ENCODE measurements at places on chromosomes 2 and 18.
A peak's percentile ranks its signal among the peaks of the same experiment; 100 is the strongest.

- DNase-seq, result peak; percentile 99
These were observed 108.1 kb downstream of the ARHGEF33 start for GRCh38 chr2:38997781-38998180.

DNA sequence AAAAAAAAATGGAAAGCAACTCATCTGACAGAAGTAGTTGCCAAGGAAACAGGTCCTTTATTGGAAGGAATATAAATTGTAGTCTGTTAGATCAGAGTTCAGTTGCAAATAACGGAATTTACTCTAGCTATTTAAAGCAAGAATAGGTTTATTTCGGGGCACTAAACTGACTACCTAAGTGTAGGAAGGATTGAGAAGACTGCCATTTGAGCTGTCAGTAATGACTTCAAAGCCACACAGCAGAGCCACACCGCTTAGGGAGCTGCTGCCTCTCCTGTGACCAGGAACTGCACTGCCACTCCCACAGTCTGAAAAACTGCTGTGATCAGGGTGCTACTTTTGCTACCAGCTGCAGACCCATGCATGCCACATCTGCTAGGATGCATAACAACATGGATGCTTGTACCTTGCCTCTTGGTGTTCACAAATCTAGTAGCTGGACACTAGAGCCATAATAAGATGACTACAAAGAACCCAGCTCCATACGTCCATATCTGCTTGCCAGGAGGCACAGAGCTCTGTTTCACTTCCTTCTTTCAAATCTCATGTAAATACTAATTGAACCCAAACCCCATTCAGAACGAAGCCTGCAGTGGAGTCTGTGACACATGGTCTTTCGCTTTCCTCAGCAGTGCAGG is 2.2 kb downstream of the DSG2 start:
- no peak for DNase-seq

DNA sequence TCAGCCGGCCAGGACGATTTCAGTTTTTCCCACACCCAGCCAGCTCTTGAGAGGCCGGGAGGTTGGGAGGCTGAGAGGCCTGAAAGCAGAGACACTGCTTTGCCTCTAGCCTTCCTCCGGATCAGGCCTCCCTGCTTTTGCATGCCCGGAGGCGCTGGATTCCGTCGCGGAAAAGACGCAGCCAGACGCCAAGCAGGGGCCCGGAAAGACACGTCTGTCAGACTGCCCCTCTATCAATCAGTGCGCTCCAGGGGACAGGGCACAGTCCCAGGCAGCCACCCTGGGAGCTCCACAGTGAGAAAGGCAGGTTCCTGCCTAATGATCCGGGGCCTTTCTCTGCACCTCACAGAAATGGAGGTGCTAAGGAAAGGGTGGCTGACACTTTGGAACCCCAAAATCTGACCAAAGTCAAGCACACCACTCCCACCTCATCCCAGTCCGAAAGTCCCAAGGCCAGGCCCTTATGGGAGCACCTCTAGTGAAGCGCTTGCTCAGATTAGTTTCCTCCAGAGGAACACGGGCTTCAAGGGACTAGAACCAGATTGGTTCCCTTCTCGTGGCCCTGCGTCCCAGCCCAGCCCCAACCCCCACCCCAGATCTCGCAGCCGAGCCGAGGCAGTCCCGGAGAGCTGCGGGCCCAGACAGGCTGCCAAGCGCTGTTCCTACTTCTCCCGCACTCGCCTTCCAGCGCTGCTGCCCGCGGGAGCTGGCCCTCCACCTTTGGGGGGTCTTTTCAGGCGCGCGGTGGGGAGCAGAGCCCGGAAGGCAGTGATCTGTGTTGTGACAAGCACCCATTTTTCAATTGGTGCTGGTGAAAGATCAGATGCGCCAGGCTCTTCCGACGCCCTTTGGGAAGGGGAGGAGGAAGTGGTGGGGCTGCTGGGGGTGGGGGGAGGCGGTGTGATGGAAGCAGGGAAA is 5.0 kb downstream of the DLX1 start:
- no peak for DNase-seq

DNA sequence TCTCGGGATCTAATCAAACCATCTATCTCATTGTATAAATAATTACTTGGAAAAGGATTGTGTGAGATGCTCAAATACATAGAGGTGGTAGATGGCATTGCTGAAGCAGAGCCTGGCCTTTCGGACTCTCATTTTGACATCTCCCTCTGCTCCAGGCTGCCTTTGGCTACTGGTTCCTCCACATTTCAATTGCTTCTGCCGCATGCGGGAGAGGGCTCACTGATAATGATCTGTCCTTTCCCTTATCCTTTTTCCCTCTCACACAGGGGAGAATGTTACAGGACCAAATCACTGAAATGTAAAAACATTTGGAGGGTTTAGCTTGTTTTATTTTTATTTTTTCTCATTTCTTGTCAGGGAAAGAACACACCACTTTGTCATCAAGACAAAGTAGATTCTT is 380.6 kb upstream of the UBE2E3 start:
- no peak for DNase-seq

DNA sequence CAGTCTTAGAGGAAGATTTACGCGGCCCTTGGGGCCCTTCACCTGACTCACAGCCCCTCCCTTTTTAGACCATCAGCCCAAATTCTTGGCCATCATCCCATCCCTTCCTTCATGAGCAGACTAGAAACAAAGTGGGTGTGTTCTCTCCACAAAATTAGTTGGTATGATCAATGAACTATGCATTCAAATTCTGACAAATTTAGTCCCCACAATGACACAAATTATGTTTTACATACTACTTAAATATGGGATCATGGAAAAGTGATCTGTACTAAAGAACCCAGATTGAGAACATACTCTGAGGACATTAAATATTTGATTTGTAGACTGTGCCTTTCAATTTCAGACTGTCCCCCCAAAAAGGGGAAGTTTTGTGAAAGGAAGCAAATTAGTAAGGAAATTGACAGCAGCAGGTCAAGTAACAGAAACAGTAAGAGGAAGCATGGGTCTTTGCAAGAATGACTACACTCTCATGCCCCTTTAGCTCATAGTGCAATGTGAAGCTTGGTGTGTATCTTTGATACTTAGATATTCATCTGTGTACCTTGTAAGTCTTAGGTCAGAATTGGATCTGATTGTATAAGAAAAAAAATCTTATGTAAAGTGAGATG is 2.2 kb upstream of the MAPRE2 start:
- DNase-seq, result no peak

DNA sequence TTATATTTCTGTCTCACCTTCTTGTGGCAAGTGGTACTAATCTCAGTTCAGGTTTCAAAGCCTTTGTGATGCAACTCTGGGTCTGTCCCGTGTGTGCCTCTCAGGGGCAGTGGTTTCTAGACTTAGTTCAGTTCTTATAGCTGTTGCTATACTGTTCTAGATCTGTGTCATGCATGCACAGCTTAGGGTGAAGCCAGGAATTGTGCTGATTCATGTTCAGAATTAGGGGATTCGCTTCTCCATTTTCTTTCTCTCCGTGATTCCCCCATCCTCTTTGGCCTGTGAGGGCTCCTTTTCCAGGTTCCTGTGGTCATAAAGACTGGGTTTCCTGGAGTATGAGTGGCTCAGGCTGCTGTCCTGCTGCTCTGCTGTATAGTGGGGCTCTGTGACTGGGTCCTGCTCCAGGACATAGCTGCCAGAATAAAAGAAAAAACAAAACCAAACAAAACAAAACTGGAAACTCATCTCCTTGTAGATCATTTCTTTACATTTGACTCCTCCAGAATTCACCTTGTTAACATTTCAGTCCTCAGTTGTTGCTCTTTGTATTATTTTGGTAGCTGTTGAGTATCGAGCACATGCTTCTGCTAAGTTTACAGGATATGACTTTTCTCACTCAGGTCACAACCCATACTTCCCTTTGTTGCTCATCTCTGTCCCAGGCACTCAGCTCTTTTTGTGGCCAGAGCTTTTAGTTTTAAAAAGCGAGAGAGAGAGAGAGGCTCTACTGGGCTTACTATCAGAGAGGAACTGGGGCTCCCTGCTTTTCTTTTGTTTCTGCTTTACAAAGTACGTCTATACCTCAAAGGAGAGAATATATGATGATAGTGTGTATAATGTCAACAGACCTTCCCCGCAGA is 34.2 kb downstream of the CERS6 start:
- peak; percentile 66 for DNase-seq

- DNase-seq, result no peak
These were observed 67.3 kb downstream of the SH3RF3 start for GRCh38 chr2:109196081-109196875.

Data from fibroblast of lung (primary cell).